BE2C (cell line): ENCODE measurements at places on chromosomes 7 and 10.

- no peak for DNase-seq
These were observed 118.4 kb upstream of the PDLIM1 start for GRCh38 chr10:95408983-95409873.

- no peak for DNase-seq
These were observed 90.3 kb downstream of the ZNF37A start for GRCh38 chr10:38184477-38184876.

DNA sequence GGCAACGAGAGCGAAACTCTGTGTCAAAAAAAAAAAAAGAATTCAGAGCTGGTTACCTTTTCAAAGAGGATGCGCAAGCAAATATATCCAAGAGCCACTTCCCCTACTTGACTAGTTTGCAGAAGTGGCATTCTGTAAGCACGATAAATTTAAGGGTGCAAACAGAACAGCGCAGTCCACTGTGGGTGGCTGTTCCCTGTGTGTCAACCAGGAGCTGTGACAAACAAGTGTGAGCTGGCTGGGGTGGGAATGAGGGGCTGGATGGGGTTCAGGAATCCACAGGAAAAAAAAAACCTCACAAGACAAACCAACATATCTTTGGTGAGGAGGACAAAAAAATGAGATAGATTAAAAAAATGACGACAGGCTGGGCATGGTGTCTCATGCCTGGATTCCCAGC is 15.9 kb downstream of the GUSB start:
- no peak for DNase-seq

DNA sequence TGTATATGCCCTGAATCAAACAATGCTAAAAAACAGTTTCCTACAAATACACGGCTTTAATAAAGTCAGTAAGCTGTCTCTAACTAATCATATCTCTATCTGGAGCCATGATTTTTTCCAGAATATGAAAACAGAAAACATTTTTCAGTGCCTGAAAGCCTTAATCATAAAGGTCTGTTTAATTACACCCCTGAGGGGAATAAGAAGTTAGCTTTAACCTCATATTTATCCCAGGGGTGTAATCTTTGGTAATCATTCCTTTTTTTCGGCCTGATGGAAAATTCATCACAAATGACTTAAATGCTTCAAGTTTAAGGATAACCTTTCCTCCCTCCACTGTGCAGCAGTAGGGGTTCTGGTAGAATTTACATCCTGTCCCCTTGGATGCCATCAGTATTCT is 124.2 kb downstream of the ATE1 start:
- no peak for DNase-seq

DNA sequence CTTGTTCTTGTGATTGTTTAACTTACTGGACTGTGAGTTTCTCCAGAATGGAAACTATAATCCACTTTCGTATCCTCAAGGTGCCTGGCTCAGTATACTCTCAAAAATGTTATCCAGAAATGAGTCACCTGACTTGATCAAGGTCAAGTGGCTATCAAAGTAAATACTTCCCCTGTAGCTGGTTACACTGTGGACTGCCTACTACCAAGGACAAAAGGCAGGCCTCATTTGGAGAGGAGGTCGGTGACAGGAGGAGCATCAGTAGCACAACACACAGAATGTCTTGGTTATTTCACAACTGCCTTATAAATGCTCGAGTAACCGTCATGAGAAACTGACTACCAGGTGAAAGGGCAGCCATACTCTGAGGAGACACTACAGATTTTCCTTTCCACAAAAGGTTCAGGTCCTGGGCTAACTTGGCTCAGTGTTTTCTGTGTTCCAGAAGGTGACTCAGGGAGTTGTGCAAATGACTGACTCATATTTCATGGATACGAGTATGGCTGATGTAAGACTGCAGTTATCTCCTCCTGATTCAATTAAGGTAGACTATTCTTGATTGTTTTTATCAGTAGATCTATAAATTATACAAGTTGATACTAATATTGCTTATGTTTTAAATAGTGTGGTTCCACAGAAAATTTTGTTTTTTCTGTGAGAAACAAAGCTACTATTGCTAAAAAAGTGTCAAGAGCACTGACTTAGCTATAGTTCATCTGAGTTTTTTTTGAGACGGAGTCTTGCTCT is 4.2 kb upstream of the CCNY start:
- no peak for DNase-seq

GRCh38 chr7:21256310-21256877 is 171.5 kb upstream of the SP4 start:
- DNase-seq, result peak; percentile 18

DNA sequence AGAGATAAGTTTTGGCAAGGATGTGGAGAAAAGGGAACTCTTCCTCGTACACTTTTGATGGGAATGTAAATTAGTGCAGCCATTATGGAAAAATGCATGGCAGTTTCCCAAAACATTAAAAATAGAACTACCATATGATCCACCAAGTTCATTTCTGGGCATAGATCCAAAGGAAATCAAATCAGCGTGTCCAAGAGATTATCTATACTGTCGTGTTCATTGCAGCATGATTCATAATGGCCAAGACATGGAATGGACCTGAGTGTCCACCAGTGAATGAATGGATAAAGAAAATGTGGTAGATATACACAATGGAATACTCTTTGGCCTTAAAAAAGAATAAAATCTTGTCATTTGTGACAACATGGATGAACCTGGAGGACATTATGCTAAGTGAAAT is 70.3 kb upstream of the RSU1 start:
- peak; percentile 17 for DNase-seq

DNA sequence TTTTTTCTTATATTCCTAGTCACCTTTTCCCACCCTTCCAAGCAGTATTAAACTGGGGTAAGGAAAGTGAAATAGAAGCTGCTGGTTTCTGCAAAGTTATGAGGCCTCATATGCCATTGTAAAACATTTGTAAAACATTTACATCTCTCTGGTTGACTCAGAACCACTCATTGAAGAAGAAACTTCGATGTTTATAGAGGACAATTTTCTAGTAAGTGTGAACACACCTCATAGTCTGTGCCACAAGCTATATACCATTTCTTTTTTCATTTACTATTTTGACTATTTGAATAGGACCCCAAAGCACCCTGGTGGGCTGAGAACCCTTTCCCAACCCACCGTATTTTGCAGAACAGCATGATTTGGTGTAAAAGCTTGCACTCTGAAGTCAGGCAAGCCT is 12.9 kb upstream of the ITGB1 start:
- DNase-seq, result no peak

DNA sequence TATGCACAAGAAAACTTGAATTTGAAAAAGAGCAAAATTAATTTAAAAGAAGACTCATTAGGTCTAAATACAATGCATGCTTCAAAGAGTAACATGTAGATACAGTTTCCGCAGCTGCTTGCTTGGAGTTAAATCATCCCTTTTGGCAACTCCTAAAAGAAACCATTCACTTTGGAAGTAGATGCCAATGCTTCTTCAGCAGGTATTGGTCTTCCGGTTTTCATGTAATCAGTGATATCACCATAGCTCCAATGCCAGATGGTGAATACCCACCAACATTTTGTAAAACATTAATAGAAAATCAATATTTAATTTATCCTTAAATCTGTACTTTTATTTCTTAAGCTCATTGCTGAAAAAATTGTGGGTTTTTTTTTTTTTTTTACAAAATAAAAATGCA is 381.1 kb upstream of the PHF14 start:
- DNase-seq, result no peak

DNA sequence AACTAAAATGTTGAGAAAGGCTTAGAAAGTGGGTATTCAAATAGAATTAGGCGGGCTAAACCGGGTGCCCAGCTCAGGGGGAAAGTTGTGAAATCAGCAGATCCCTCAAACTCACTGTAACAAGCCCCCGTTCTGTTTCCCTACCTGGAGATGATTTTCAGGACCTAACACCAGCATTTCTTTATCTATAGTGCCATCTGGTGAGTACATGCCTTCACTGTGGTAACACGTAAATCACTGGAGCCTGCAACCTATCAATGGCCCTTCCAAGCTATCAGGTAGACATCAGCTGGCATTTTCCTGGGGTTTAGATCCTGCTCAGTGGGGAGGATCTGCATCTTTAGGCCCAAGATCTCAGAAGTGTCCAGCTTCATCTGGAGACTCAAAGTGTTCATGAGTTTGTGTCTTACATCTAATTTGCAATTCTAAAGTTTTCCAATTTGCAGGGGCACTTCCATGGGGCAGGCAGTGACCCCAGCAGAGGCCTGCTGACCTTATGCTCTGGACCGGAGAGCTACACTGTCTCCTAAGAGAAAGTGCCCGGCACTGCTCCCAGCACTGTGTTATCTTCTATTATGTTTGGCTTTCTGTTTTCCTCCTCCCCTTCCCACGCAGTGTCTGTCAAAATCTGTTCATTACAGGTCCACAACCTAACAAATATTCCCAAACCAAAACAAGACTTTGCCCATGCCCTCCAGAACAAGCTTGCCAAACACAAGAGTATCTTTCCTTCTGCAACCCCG is 132.5 kb downstream of the LSM5 start:
- DNase-seq, result no peak

DNA sequence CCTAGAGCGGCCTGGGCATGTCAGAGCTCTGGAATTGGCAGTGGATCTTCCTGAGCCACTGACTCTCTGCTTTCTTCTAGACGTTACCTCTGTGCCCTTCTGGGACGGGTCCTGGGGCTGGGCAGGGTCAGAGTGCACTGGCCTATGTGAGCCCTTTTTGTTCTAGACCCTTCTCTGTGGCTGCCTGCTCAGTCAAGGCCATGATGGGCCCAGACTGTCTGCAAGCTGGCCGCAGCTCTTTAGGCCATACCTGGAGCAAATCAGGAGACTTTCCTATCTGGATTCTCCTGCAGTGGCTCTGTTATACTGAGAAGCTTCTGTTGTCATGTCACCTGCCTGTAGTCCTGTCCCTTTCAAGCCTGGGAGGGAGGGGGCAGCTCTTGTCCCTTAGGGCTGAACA is 70.1 kb downstream of the ADCY1 start:
- DNase-seq, result no peak

DNA sequence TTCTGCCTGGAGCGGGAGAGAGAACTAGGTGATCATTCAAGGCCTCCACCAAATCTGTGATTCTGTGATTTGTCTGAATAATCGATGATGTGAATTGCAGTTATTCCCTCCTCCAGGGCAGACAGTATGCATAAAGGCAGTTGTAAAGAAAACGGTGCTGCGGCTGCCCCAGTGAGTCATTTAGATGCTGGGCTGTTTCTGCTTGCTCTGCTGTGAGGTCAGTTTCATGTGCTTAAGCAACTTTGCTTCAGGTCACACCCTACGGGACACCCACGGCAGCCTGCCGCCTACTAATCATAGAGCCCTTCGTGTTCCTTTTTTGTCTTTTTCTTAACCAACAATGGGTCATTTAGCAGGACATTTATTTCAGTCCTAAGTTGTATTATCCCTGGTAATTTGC is 158.1 kb upstream of the PITRM1 start:
- DNase-seq, result no peak

DNA sequence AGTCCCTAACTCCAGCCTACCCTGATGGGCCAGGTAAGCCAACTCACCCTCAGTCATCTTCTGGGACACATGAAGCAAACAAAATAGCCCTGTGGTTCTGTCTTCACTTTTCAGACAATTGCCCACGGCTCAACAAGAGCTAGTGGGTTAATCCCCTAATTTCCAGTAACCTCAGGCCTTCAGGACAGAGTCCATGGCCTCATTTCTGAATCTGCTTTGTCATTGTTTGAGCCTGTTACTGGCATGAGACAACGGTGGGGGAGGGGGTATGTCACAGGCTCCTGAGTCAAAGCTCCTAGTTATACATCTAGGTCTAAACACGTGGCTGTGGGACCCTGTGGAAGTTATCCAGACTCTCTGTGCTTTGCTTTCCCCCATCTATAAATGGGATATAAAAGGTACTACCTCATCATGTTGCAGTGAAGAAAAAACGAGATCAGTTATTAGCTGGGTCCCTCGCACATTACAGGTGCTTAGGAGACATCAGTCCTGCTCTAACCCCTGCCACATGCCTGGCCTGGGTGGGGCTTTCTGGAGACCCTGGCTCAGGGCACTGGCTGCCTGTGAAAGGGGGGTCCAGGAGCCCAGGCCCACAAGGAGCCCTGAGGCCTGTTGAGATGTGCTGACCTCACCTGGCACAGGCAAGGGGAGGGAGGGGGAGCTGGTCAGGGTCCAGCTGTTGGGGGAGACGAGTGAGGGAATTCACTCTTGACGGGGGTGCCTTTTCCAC is 16.5 kb downstream of the MAT1A start:
- DNase-seq, result no peak

DNA sequence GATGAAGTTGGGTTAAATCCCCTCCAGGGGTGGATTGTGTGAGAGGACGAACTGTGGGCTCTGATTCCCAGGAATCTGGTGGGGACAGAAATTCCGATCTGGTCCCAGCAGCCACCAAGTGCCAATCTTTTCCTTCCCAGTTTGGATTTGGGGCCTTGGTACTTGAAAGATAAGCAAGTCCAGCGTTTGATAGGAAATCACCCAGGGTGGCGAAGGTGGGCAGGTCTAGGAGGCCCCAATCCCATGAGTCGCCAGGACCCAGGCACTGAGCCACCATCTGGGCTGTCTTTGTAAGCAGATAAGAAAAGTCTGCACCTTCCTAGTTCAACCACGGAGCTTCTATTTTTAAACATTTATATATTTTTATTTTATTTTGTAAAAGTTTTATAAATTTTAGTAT is 122.6 kb upstream of the LSM8 start:
- no peak for DNase-seq

- DNase-seq, result no peak
These were observed 1.4 kb downstream of the C10orf71 start for GRCh38 chr10:49300140-49300974.

GRCh38 chr7:108947526-108947925 is 377.9 kb downstream of the DNAJB9 start:
- DNase-seq, result no peak

DNA sequence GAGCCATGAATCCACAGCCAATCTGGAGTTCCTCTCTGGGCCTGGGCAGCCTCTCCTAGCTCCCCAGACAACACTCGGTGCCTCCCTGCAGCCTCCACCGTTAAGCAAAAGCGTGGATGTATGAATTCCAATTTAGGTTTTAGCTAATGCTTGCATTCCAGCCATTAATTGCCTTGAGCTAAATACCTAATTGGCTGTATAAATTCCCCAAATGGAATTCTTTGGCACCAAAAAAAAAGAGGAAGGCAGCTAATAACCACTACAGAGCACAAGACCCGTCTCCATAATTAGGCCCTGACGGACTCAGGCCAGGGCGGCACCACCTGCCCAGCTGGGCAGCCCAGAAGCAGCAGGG is 140.5 kb downstream of the PTPRN2 start:
- DNase-seq, result no peak

GRCh38 chr10:78744491-78745090 is 324.2 kb upstream of the ZMIZ1 start:
- DNase-seq, result no peak

- DNase-seq, result peak; percentile 15
These were observed 68.2 kb upstream of the INPP5A start for GRCh38 chr10:132469197-132469884.

GRCh38 chr7:38453168-38453567 is 178.0 kb downstream of the AMPH start:
- DNase-seq, result no peak

GRCh38 chr7:131000873-131001272 is 266.9 kb upstream of the KLF14 start:
- no peak for DNase-seq

GRCh38 chr10:84344526-84344925 is 16.1 kb downstream of the CCSER2 start:
- no peak for DNase-seq

- no peak for DNase-seq
These were observed 304.2 kb downstream of the RPS24 start for GRCh38 chr10:78337646-78338391.

GRCh38 chr10:37067576-37067975 is 57.8 kb upstream of the ANKRD30A start:
- no peak for DNase-seq
